ENCODE measurements at places on chromosomes 3 and 15.

DNA sequence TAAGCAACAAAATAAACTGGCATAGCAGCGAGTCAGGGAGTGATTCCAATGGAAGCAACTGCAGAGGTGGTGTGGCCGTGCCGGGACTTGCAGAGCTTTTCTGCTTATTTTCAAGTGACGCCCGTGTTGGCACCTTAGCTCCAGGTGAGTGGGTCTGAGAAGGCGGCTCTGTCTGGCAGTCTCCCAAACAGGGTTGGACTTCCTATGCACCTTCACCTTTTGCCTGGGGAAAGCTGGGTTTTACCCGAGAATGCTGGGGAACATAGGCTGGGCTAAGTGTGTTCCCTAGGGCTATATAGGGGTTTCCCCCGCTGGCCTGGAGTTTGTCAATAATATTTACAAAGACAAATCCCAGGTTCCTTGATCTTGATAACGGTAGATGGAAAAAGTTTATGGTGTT lies 179.9 kb upstream of the TBL1XR1 start:
- no peak for DNase-seq

- peak; percentile 21 for DNase-seq
Observed at GRCh38 chr15:80183886-80184285, 31.1 kb downstream of the FAH start.

DNA sequence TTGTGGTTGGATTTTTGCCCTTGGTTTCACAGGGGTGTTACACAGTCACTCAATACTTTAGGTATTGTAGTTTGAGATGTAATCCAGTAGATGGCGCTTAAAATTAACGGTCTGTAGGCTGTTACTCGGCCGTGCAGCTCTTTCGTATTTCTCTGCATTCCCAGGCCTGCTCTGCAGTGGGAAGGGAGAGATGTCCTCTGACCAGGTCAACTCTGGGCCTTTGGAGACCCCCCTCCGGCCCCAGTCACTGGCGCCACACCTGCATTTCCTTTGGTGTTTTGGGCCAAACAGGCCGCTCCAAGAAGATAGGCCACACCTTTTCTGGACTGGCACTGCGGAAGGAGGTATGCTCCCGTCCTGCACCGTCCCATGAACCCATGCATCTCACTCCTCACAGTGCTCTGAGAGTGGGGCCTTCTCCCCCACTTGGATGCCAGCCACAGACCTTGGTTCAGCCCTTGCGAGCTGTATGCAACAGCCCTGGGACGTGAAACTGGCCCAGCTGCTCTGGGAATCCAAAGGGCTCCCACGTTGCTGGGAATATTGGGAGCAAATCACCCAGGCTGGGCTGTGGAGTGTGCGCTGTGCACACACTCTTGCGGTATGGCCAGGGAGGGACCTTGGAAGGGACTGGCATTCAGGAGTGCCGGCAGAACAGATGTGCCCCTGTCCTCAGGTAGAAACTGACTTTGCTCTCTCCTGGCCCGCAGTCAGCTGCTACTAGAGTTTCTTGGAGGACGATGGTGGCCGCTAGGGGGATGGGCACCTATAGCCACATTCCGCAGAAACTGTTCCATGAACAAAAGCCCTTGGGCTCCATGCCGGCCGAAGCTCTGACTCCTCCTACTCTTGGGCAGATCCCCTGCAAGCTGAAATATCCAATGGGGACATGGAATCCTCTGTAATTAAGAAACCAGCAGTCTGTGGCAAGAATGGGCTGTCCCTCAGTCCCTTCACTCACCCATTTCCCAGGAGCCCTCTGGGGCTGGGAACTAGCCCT lies 410.5 kb upstream of the CADM2 start:
- DNase-seq: peak; percentile 79

DNA sequence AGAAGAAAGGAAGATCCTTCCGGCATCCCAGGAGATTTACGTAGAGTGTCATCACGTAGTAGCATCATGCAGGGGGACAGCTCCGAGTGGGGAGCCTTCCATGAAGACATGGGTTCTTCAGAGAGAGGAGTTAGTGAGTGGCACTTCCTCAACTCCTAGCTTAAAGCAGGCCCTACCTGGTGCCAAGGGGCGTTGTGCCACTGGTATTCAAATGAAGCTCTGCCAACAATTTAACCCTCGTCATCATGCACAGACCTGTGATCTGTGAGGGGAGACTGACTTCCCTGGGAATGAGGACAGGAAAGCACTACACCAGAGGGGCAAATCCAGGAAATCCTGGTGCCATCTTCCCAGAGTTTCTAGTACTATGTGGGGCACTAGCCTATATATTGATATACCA lies 59.0 kb downstream of the TMEM266 start:
- no peak for DNase-seq

- DNase-seq: no peak
Observed at GRCh38 chr3:102290241-102290640, 144.6 kb upstream of the ZPLD1 start.

- DNase-seq: peak; percentile 26
Observed at GRCh38 chr3:94308767-94309166, 245.9 kb downstream of the NSUN3 start.

- peak; percentile 68 for DNase-seq
Observed at GRCh38 chr3:79822076-79822475, 54.3 kb upstream of the ROBO1 start.

DNA sequence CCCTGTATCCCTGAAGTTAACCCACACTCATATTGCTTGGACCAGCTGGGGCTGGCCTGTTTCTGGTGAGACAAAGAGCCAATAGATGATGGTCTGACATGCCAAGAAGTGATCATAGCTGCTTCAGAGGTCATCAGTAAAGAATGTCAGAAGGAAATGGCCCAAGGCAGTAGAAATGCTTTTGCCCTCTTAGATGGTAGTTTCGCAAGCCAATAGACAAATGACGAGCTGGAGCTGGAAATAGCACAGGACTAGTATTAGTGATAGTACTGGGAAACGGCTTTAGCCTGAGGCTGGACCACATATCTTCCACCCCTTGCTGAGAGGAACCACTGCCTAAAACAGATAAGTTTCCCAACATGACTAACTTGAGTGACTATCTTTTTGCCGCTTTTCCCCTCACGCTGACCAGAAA lies 176.1 kb upstream of the THBS1 start:
- peak; percentile 78 for DNase-seq

- DNase-seq: peak; percentile 96
Observed at GRCh38 chr15:73950831-73951561, 24.7 kb downstream of the LOXL1 start.

- no peak for DNase-seq
Observed at GRCh38 chr15:60539016-60539415, 60.1 kb upstream of the ICE2 start.

DNA sequence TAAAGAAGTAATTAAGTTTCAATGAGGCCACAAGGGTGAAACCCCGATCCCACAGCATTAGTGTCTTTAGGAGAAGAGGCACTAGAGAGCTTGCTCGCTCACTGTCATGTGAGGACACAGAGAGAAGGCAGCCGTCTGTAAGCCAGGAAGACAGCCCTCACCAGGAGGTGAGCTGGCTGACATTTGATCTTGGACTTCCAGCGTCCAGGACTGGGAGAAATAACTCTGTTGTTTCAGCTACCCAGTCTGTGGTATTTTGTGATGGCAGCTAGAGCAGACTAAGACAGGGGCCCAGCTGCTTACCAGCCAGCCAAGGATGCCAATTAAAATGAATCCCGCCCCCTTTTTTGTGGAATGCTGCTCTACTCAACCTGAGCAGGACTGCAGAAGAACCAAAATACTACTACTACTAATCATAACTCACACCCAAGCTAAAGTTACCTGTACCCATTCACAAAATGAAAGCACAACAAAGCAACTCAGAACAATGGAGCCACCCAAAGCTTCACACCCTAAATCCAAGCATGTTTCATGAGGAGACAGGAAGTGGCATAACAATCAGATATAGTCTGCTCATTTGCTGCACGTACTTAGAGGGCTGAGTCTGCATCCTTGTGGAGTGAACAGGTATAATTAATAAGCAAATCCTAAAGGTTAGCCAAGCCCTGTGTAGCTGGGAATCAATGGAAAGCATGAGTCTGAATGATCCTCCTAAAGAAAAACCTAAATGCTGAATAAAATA lies 35.6 kb upstream of the RHCG start:
- DNase-seq: peak; percentile 8

DNA sequence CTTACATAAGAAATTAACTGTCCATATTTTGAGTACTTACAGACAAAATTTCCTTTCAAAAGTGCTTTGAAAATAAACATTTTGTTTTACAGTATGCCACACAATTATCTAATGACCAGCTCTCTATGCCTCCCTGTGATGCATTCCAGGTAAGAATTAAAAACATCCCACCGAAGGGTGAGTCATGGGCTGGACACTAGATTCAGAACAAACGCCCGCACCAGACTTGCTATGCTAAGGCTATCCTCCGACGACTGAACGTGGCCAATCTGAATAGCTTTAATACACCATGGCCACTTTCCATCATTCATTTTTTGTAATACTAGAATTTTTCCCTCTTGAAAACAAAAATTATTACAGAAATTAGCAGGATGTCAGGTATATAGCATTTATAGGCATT lies 139.8 kb upstream of the TNIK start:
- no peak for DNase-seq

DNA sequence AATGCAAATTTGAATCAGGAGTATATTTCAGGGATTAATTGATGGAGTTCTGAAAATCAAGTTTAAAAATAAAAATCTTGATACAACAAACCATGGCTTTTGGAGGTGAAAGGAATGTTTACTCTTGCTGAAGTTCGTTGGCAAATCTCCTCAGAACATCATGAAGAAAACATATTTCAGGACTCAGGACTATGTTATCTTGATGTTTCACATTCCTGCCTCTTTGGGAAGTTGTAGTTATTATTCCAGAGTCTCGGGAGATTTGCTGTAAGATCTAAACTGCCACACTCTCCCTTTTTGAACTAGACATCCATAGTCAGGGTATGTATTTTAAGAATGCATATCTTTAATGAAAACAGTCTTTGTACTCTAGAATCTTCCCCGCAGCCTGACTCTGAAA lies 271.2 kb downstream of the RBMS3 start:
- no peak for DNase-seq

- no peak for DNase-seq
Observed at GRCh38 chr15:55276324-55276723, 13.3 kb downstream of the RAB27A start.

Data from mesendoderm (in vitro differentiated cells).